ENCODE measurements at places on chromosomes 11 and 22.

- no peak for DNase-seq
Measured at GRCh38 chr11:394034-394857, at the start of gene PKP3. PKP3 (plus strand) TSS chr11:394209; CDS start chr11:394293, 84 bp downstream.

DNA sequence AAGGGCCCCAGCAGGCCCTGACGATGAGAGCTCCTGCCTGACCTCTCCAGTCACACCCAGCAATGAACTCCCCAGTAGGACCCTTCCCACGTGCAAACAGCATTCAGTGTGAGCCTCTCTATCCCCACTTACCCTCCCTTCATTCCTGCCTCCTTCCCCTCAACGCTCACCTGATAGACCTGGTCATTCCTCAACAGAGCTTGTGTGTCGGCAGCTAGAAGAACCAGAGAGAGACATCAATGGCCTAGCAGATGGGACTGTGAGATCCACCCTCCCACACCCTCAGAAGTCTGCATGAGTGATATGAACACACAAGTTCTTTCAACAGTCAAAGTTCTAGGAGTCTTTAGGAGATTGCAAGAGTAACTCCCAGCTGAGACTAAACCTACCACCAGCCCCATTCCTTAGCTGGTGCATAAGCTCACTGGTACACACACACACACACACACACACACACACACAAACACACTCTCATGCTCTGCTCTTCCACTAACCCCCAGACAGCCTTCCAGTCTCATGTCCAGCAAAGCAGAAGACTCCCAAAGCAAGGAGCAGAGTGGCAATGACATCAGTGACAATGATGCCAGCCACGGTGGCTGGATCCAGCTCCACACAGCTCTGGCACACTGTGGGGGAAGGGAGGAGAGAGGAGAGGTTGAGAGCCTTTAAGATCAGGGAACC lies 3.1 kb downstream of the CD3D start:
- DNase-seq = no peak

- DNase-seq = no peak
Measured at GRCh38 chr22:20141186-20142077, 9.4 kb downstream of the CCDC188 start.

- no peak for DNase-seq
Measured at GRCh38 chr22:37059876-37060449, 8.4 kb downstream of the KCTD17 start.

DNA sequence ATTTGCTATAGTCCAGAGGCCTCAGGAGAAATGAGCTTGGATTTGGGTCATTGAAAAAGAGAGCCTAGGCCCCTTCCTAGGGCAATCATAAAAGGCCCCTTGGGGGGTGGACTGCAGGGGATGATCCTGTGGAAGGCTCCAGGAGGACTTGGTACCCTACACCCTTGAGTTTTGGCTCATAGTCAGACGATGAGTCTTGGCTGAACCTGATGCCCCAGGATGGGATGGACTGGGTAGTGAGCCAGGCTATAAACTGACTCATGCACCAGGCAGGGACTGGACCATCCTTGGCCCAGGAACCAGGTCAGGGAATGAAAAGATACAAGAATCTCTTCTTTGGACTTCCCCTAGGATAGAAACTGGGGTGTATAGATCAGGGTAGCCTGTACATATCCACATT lies 54.2 kb downstream of the NAV2 start:
- DNase-seq = no peak
